NCI-H524 treated with DMSO at 0.1 percent for 48 hours (cell line): ENCODE measurements at places on chromosomes 7 and 10.

DNA sequence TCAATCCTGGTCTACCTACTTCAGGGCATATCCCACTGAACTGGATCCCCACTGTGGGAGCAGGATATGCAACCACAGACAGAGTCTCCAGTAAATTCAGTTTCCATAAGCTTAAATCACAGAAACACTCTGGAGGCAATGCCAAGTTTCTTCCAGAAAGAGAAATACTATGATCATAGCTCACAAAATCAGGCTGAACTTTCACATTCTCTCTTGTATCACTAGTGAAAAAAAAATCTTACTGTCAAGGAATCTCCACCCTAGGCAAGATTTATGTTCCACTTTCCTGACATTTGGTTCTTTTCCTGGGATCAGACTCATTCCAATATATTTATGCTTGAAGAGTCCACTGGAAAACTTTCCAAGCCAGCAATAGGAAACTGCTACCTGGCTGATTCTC lies 749.0 kb downstream of the SUGCT start:
- DNase-seq = no peak

- no peak for DNase-seq
Measured at GRCh38 chr10:100612601-100613595, 77.2 kb downstream of the HIF1AN start.

GRCh38 chr10:93077860-93078337 lies 4.2 kb downstream of the CYP26A1 start:
- no peak for DNase-seq

GRCh38 chr10:27723436-27723835 lies 22.2 kb downstream of the MKX start:
- DNase-seq = no peak

GRCh38 chr10:32948451-32948850 lies 9.6 kb downstream of the ITGB1 start:
- DNase-seq = no peak

GRCh38 chr7:122682815-122683550 lies 15.9 kb downstream of the RNF133 start:
- no peak for DNase-seq
